ENCODE measurements at places on chromosomes 1 and 21.

GRCh38 chr1:238581332-238581731, 690.6 kb upstream of the ZP4 start:
- DNase-seq = no peak

- DNase-seq = no peak
These were observed 452 bp downstream of the LEFTY2 start for GRCh38 chr1:225940385-225941151.

DNA sequence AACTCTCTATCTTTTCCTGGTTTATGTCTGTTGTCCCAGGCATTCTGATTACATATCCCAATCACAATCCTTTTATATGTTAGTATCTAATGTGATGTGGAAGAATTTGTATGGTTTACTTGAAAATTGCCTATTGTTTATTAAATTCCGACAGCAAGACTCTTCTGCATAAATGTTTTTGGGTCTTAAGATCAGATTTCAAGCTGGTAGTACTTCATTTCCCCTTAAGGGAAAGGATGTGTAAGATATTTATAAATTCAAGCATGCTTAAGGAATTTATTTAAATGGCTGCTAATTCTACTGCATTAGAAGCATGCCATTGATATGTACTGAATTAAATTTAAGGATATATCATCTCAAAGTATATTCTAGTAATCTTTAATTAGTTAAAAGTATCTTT, 20.4 kb upstream of the GPR88 start:
- no peak for DNase-seq

DNA sequence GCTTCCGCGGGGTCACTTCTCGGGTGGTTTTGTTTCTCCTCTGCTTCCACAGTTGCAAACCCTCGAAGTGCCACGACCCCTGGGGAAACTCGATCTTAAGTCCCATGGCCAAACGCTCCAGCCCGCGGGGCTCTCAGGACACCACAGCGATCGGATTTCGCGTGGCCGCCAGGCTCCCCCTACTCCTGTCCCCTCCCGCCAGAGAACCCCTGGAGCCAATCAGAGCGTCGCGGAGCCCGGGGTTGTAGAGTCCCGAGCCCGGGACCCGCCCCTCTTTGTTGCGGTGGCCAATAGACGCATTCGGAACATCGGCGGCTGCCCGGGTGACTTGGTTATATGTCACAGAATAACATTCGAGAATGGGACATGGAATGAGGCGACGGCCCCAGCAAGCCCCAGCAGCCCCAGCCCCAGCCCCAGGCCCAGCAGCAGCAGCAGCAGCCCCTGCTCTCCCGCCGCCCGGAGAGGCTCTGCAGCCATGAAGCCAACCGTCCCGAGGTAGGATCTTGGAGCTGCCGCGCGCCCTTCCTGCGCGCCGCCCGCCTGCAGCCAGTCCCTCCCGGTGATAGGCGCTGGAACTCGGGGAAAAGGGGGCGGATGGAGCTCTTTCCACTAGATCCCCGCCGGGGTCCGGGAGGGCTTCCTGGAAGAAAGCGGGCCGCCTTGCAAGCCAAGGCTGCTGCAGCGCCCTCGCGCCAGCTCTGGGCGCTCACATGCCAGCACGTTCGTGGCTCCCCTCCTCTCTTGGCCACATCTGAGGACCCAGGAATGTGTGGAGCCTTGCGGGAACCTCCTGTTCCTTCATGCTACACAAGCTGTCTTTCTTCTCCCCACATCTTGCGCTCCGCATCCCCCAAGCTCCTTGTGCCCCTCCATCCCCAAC, at the start of gene VASH2:
TSS of gene VASH2 (plus strand) at position 299 of the 883 bp plus-strand sequence. CDS start 1,002 bp downstream, outside the sequence.
- DNase-seq = peak; percentile 81

DNA sequence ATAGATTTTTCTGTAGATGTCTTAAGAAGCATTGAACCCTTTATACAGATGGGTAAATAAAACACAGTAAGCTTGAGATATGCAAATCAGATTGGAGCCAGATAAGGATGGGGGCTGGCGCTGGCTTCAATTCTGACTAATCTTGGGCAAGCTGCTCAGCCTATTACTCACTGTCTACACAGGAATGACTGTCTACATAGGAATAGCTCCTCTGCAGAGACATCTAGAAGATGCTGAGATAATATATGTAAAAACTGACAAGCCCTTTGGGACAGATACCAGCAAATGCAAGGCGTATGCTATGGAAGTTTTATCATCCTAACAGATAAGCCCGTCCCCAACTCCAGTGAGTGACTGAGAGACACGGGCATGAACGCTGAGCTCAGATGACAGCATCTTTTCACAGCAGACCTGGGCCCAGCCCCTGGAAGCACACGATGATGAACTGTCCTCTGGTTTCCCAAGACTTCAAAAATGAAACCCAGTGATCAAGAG, 1.7 kb downstream of the CLDN14 start:
- no peak for DNase-seq

GRCh38 chr1:85330711-85331290, 54.4 kb upstream of the BCL10 start:
- DNase-seq = no peak

DNA sequence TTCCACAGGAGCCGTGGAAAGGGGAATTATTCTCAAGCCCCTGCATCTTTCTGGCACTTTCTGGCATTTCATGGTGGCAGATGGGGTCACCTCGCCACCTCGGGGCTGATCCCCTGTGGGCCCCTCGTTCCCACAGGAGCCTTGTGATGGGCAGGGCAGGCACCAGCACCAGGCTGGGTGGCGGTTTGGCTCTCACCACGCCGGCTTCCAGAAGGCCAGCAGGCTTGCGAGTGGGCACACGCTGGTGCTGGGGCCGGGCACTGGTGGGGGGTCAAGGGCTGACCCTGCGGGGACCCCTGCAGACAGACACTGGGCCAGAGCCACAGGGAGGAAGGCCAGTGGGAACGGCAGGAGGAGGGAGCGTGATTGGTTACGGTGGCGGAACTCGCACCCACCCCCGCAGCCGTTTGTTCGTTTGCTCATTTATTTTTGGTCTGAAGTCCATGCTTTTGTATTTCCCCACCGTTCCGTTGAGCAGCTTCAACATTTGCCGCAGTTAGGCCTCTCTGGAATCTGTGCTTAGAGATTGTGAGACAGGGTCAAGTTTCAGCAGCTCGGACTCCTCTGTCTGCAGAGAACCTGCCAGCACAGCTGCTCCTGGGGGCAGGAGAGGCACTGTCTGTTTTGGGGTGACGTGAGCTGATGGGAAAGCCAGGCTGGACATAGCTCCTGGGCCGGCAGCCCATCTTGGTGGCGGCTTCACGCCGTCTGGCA, 5.3 kb downstream of the COL18A1 start:
- DNase-seq = no peak

DNA sequence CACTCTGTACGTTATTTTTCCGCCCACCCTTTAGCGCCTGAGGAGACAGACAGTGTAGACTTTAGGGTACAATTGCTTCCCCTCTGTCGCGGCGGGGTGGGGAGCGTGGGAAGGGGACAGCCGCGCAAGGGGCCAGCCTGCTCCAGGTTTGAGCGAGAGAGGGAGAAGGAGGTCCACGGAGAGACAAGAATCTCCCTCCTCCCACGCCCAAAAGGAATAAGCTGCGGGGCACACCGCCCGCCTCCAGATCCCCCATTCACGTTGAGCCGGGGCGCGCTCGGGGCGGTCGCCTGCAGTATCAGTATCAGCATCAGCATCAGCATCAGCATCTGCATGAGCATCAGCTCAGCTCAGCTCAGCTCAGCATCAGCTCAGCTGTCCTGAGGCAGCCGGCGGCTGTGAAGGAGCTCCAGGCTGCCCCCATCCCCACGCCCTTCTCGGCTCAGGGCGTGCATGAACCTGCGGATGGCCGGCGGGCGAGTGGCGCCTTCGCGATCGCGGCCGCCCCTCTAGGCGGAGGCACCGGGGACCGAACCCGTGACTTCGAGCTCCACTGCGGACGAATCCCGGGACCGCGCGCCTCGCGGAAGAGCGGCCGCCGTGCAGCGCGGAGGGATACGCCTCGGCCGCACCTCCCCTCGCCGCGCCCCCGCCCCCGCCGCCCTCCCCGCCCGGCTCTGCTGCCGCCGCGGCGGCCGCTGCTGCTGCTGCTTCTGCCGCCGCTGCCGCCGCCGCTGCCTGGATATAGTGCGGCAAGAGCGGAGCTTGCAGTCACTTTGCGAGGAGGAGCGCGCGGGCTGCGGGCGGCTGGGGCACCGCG, at the start of gene NCAM2:
TSS of gene NCAM2 (plus strand) at position 774 of the 820 bp plus-strand sequence.
- no peak for DNase-seq

DNA sequence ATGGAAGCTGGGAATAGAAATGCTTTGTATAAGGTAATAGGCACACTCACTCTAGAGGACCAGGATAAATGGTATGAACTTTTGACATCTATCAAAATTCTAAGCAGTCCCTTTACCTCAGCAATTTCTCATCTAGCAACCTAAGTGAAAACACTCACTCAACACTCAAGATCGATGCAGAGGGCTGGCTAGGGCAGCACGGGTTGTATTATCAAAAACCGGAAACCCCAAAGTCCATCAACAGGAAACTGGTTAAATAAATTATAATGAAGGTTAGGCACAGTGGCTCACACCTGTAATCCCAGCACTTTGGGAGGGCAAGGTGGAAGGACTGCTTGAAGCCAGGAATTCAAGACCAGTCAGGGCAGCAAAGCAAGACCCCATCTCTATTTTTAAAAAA, 9.4 kb downstream of the USP48 start:
- DNase-seq = no peak

GRCh38 chr1:111600886-111601386, 18.7 kb upstream of the RAP1A start:
- no peak for DNase-seq

DNA sequence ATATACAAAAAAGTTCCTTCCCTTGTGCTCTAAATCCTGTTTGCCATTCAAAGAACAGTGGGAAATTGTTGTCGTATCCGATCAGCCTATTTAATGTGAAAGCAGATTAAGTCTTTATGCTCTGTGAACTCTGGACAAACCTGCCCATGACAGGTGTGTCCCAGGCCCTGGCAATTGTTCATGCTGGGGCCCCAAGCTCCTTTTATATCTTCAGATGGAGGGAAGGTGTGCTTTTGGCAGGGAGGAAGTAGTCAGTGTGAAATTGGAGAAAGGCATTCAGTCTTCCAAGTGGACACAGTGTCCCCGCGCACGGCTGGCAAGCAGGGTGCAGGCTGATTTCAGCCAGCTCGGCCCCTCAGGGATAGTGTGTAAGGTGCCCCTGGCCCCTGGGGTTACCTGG, 135.1 kb upstream of the F3 start:
- no peak for DNase-seq

- DNase-seq = no peak
These were observed 21.7 kb upstream of the S100A2 start for GRCh38 chr1:153587314-153587713.

GRCh38 chr1:93635614-93636543, 45.8 kb downstream of the BCAR3 start:
- no peak for DNase-seq

GRCh38 chr1:150550222-150551050, 1.2 kb downstream of the ADAMTSL4 start:
- DNase-seq = no peak

DNA sequence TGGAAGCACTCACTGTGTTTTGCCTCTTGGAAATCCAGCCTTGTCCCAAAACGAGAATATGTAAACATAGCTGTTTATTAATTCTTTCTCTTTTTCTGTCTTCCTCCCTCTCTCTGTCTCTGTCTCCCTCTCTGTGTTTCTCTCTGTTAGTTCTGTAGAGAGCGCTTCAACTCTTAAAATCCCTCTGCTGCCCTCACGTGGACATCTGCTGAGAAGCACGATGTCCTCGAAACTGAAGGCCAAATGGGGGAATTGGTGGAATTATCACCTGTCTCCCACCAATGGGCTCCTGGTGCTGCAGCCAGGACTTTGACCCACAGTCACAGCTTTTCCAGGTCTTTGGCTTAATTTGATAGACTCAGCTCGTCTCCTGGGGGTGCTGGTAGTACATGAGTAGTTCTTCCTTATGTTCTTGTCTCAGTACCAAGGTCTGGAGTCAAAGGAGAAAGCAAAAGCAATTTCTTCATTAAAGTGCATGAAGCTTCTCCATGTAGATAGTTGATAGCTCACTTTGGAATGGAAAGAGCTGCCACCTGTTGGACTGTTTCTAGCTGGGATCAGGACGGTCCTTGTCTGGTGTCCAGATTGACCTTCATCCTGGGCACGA, 5.5 kb upstream of the GBP6 start:
- peak; percentile 87 for DNase-seq

- no peak for DNase-seq
These were observed 137.5 kb downstream of the RYR2 start for GRCh38 chr1:237179503-237179902.

GRCh38 chr1:231836227-231836893, 209.8 kb downstream of the DISC1 start:
- no peak for DNase-seq

GRCh38 chr1:83704350-83704749, 294.6 kb downstream of the TTLL7 start:
- DNase-seq = peak; percentile 4

GRCh38 chr1:234372011-234372757, 1.1 kb upstream of the COA6 start:
- no peak for DNase-seq
